Stimulated activated CD4-positive, alpha-beta T cell treated with anti-CD3 and anti-CD28 coated beads, Interleukin-15, amount 100 ng/mL, for 1 hour (primary cell): ENCODE measurements at places on chromosomes 5 and 9.

GRCh38 chr9:133429641-133430161, 7.5 kb downstream of the ADAMTS13 start:
- no peak for DNase-seq

DNA sequence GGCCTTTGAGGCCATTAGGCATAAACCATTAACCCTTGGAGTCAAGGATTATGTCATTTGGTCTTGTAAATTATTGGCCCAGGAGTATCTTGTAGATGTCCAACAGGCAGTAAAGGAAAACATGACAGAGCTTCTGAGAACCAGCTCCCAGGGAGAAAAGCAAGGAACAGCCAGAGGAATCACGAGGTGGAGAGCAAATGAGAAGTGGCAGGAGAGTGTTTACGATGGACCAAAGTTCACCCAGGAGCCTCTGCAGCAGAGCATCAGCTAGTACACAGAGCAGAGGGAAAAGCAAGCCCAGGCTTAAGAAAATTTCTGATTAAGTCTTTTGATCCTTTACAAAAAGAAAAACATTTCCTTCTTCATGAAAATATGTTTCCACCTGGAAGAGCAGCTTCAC, 206.2 kb downstream of the NDUFS4 start:
- no peak for DNase-seq

DNA sequence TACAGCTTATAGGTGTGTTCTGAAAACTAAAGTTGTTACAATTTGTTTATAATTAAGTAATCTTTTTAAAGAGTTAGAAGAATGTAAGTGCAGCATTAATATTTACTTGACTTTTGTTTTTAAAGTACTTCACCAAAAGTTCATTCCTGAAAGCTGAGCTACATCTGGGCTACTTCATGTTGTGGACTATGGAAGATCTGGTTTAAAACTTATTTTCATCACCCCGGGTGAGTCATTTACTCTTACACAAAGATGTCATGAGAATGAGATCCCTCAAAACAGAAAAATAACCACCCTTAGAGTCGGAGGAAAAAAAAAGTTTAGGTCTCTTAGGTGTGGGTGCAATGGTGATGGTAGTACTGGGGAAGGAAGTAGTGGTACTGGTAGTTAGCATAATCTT, 5.1 kb downstream of the POU5F2 start:
- no peak for DNase-seq

DNA sequence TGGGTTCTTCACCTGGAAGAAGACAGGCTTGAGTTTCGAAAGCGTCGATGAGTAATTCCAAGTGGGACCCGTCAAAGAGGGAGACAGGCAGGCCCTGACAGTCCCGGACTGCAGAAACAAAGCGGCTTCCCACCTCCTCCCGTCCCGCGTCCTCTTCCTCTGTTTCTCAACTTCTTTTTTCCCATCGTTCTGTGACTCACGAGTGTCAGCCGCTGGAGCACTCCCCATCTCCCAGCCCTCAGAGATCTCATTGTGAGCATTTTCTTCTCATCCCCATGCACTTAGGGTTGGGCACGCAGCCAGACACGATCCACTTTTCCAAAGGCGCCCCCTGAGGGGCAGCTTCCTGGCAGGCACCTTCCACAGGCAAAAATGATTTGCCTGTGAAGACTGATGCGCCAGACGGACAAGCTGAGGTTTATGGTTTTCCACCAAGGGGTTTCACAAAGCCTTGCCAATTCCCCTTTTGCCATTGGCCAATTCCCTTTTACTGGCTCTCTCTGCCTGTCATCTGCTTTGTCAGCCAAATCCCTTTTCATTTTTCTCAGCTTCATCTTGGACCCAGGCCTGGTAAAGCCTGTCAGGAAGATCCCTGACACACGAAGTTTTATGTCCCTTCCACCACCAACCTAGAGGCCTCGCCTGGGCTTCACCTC, 86.5 kb upstream of the ANKRD55 start:
- no peak for DNase-seq

DNA sequence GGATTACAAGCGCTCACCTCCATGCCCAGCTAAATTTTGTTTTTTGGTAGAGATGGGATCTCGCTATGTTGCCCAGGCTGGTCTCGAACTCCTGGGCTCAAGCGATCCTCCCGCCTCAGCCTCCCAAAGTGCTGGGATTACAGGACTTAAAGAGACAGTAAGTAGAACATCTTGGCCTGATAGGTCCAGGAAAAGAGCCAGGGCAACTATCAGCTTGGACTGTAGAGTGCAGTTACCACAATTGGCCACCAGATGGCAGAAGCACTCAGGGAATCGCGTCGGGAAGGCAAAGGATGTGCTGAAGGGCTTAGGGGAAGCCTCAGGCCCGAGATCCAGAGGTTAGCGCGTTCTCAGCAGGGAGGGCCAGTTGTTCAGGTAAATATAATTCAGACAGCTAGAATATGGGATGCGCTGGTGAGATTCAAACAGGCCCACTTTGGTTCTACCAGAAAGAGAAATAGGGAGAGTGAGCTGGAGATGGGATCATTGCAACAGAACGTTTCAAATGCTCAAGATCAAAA, 21.5 kb downstream of the C9orf57 start:
- DNase-seq, result peak; percentile 37

GRCh38 chr5:80054682-80055081, 19.5 kb downstream of the THBS4 start:
- no peak for DNase-seq

- no peak for DNase-seq
These were observed 18.1 kb downstream of the OTP start for GRCh38 chr5:77620405-77620804.

DNA sequence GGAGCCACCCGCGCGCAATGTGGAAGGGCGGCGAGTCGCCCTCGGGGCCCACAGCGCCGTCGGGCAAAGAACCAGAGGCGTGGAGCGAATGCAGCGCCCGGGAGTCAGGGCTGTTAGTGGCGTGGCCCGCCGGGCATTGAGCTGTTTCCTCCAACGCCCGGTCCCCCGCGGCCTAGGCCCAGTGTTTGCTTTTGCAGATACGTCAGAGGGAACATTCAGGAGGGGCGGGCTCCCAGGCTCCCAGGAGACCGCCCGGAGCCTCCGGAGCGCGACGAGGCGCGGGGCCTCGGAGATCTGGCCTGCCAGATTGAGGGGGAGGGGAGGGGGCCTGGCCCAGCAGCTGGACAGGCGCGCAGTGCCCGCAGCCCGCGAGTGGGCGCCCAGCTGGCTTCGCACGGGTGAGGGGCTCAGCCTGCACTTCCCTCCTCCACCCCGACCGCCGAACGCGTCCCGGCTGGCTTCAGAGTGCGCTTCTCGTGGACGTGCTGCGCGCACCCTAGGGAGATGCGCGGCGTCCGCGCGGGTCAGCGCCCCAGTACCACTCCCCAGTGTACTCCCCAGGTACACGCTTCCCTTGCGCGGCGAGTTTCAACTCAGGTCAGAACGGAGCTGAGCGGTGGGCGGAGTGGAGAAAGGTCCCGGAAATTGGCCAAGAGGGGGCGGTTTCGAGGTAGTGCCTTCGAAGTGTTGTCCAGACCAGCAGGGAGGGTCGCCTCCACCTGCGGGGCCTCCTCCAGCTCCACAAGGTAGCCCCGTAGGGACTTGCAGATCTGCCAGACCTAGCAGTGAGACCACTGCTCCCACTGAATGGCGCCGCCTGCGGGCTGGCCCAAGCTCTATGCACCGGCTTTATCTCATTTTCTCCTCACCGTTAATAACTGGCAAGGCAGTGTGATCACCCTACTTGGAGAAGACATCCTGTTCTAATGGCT, 130.4 kb downstream of the TMEM174 start:
- DNase-seq, result no peak

GRCh38 chr5:153157156-153157555, 333.3 kb upstream of the GRIA1 start:
- DNase-seq, result no peak

DNA sequence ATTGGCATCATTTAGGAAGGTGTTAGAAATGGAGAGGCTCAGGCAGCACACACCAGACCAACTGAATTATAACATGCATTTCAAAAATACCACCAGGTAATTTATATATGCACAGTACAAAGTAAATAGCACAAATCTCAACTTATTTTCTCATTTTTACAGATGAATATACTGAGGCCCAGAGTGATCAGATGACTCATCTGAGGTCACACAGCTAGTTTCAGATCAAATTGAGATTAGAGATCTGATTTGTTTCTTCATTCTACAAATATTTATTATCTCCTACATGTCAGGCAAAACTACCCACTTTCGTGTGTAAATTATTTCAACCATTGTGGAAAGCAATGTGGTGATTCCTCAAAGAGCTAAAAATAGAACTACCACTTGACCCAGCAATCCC, 507.1 kb downstream of the TLE4 start:
- DNase-seq, result no peak

- no peak for DNase-seq
These were observed 50.4 kb upstream of the ALDH1B1 start for GRCh38 chr9:38342096-38342495.

DNA sequence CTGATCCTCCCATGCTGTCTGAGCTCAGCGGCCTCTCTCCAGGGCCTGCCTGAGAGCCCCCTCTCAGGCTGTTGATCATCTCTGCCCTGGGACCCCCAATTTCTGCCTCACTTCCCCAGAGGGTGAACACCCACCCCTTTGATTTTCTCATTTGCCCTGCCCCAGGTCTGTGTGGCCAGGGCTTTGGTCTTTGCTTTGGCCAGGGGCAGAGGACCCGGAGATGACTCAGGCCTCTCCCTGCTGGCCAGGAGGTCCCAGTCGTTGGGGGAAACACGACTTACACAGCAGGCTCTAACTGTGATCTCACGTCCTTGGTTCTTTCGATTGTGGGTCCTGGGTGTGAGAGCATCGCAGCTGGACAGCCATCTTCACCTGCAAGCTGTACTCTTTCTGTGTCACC, 1.1 kb upstream of the ADAMTS2 start:
- DNase-seq, result no peak

DNA sequence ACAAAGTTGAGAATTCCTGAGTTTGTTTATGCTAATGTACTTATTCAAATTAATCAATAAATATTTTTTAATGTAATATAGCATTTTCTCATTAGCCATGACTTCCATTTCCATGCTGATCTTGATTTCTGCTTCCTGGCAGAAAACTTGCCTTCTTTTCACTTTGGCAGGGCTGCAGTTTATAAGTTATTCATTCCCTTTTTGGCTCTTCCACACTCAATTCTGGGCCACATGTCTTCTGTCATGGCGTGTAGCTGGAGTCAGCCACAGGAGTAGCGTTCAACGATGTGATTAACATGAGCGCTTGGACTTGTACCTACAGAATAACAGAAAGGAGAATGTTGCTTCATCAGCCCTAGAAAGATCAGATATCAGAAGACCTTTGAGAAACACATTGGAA, 172.9 kb downstream of the CFAP90 start:
- no peak for DNase-seq

DNA sequence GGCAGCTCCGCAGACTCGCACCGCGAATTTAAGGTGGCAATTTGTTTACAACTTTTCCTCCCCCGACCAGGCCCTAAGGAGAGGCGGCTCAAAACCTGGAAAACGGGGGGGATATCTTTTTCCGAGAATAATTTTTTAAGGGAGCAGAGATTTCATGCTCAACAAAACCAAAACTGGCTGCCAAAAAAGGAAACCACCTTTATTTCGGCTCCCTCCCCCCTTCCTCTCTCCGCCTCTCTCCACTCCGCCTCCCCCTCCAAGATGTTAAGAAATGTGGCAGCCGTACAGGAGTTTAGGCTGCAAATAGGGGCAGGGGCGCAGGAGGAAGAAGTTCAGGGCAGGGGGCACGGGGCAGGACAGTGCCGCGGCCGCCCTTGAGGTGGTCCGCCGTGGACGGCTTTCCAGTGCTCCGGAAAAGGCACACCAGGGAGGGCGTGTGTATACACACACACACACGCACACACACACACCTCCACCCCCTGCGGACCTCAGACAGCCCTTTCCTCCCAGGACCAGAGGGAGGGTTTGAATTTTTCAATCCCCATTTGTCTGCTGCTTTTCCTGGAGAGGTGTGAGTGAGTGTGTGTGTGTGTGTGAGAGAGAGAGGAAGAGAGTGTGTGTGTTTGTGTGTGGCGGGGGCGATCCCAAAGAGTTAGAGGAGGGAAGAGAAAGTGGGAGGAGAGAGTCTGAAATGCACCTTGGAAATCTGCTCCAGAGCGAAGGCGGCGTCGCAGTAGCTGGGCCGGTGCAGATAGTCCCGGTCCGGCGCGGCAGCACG, 9.1 kb downstream of the PTCH1 start:
- no peak for DNase-seq

DNA sequence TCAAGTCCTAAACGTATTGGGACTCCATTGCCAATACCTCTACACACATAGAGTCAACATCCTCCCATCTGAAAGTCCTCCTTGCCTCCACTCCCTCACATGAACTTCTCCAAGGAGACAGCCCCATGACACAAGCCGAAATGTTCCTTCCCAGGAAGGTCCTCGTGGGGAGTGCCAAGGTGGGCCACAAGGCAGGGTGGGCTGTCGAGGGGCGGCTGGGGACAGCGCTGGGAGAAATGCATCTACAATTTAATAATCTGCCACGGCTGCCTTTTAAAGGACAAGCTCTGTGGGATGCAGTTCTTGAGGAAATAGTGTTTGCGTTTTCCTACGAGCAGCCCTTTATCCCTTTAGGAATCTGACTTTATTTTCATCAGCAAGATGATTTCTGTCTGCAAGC, 138.7 kb downstream of the GABBR2 start:
- DNase-seq, result no peak

- no peak for DNase-seq
These were observed 55.8 kb downstream of the PHAX start for GRCh38 chr5:126656401-126657007.

GRCh38 chr5:168260353-168261226, 30.9 kb upstream of the WWC1 start:
- DNase-seq, result no peak

DNA sequence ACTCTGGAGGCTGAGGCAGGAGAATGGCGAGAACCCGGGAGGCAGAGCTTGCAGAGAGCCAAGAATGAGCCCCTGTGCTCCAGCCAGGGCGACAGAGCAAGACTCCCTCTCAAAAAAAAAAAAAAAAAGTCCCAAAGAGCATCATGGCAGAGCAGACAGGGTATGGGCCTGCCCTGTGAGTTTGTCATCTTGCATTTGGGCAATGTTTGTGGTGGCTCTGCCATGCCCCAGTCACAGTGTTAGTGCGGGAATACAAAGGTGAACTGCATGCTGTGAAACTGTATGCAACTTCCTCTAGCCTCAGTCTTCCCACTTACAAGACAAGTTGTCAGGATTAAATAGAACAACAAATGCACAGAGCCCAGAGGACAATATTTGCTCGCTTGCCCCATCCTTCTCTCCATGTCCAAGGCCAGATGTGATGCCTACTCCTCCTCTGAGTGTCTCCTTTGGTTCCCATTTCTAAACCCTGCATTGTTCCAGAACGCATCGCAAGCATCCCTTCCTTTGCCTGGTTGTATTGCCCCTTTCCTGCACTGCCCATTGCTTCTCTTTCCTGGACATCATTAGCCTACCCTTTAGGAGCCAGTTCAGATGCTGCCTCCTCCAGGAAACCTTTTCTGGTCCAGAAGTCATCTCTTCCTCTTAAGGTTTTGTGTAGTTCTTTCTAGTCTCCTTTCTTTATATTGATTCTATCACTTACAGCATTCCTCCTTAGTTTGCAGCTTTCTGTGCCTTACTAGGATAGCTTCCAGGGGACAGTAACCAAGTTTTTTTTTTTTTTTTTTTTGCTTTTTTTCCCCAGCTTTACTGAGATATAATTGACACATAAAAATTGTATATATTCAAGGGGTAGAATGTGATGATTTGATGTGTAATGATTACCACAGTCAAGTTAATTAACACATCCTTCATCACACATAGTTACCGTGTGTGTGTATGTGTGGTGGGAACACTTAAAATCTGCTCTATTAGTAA, 69.0 kb upstream of the TNFAIP8 start:
- no peak for DNase-seq
